ENCODE measurements at places on chromosomes 1 and 21.

DNA sequence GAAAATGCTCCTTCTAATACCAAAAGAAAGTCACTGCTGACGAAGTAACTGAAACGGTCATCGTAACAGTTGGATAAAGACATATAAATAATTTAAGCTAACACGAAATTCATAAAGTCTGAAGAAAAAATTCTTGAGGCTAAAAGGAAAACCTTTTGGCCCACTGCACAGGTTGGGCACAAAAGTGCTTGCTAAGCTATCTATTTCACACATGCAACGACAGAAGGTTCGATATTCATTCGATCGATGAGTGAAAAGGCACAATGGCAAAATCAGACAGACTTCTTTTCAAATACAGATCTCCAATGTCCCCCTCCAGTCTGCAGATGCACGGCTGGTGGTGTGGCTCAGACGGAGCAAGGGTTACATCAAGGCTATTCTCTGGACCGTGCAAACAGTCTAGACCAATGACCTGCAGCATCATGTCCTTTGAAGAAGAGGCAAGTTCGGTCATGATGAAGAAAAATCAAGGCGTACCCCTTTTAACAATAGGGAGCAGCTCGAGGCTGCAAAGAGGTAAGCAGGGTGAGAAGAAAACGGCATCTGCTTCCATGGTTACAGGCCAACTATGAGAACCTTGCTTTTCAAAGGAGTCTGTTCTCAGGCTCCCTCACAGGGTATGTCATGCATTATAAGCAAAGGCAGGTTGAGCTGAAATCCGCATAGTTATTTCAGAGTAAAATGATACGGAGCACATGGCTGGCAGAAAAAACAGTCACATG, 579.6 kb downstream of the USP25 start:
- peak; percentile 85 for DNase-seq

DNA sequence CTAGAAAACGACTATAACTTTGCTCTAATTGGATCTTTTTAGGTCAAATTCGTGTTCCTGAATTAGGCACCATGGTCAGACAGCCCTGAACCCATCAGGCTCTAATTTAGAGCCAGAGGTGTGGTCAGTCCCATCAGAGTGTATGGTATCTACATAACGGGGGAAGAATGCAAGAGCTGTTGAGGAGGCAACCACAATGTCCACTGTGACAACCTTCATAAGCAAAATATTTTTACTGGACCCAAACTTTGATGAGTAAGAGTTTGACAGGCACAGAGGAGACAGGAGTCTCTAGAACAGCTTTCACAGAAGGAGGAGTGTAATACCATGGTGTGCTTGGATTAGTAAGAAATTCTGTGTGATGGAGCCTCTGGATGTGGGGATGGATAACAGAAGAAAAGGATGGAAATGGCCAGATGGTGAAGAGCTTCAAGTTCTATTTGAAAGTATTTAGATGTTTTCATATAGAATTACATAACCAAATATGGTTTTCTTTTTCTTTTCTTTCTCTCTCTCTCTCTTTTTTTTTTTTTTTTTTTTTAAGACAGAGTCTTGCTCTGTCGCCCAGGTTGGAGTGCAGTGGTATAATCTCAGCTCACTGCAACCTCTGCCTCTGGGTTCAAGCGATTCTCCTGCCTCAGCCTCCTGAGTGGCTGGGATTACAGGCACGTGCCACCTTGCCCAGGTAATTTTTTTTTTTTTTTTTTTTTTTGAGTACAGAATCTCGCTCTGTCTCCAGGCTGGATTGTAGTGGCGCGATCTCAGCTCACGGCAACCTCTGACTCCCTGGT, 24.9 kb downstream of the UBE2U start:
- DNase-seq, result no peak

- DNase-seq, result no peak
These were observed 29.5 kb upstream of the ECE1 start for GRCh38 chr1:21319447-21320407.

DNA sequence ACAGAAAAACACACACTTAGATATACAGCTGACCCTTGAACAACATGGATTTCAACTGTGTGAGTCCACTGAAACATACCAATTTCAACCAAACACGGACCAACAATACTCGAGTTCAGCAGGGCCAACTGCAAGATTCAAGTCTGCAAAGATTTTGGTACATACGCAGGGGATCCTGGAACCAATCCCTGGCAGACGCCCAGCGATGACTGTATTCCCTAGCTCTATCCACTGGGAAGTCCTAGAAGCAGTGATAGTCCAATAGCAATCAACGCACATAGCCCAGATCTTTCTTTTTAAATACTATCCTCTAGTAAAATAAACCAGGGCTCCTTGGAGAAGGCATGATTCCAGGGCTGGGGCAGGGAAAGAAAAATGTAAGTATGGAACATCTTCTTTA, 9.0 kb downstream of the DDX59 start:
- no peak for DNase-seq

GRCh38 chr1:7087888-7088287, 302.6 kb downstream of the CAMTA1 start:
- DNase-seq, result no peak

GRCh38 chr1:161084597-161084988, 4.8 kb downstream of the NECTIN4 start:
- DNase-seq, result no peak

DNA sequence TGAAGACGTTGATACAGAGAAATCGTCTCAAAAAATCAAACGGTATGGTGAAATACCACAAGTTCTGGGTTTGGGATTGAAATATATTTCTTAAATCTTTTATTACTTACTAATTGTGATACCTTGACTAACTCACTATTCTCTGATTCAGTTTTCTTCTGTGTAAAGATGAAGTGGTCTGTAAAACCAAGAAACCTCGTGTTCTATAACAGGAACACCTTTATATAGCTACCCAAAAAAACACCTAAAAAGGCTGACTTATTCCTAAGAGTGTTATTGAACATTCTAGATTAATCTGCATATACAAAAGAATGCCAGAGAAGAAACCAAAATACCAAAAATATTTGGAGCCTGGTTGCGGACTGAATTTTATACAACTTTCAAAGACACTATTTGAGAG, 721 bp downstream of the LRRIQ3 start:
- DNase-seq, result no peak

DNA sequence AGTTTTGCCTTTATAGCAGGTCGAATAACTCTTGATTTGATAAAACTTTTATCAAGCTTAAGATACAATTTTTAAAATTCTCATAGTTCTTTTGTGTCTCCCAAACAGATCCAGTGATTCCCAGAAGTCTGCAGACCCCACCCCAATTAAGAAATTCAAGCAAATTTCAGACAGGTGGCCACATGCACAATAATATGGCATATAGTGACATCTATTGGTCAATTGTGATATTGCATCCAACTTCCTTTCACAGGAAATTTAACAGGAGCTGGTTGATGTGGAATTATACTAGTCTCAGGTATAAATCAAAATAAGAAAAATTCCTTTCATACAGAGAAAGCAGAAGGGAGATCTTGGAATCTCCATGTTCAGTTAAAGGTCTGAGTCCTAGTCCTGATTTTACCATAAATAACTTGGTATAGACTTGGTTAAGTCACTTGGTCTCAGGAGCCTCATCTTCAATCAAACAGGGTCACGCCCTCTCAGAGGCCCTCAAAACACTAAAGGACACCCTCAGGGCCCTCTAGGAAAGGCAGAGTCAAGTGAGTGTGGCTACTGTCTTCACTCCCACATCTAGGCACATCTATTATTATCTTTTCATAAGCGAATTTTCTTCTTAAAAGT, 24.1 kb downstream of the PIGM start:
- DNase-seq, result peak; percentile 15

DNA sequence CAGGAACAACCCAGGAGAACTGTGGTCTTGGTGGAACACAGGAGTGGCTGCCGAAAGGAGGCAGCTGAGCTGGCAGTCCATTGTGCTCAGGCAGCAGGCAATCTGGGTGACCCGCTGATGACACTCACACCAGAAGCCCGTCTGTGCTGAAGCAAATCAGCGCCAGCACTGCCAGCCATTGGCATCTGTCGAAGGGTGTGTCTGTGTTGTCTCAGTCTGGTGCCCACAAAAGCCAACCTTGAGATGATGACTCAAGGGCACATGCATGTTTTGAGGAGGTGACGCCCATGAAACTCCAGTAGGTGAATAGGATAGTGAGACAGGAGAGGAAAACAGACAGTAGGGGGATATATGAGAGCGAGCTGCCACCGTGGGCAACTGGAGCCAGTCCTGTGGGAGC, 167.3 kb downstream of the KAZN start:
- DNase-seq, result no peak

GRCh38 chr1:193448682-193449461, 262.5 kb upstream of the B3GALT2 start:
- no peak for DNase-seq

- peak; percentile 71 for DNase-seq
These were observed at the start of gene PTCH2 for GRCh38 chr1:44842862-44843655. Gene PTCH2 (minus strand): TSS chr1:44843253. CDS start chr1:44842932, 321 bp downstream.

All from fibroblast of lung (primary cell).